ENCODE measurements at places on chromosomes 1 and 21.

GRCh38 chr1:8232036-8232757 is 85.7 kb upstream of the SLC45A1 start:
- peak; percentile 52 for DNase-seq

DNA sequence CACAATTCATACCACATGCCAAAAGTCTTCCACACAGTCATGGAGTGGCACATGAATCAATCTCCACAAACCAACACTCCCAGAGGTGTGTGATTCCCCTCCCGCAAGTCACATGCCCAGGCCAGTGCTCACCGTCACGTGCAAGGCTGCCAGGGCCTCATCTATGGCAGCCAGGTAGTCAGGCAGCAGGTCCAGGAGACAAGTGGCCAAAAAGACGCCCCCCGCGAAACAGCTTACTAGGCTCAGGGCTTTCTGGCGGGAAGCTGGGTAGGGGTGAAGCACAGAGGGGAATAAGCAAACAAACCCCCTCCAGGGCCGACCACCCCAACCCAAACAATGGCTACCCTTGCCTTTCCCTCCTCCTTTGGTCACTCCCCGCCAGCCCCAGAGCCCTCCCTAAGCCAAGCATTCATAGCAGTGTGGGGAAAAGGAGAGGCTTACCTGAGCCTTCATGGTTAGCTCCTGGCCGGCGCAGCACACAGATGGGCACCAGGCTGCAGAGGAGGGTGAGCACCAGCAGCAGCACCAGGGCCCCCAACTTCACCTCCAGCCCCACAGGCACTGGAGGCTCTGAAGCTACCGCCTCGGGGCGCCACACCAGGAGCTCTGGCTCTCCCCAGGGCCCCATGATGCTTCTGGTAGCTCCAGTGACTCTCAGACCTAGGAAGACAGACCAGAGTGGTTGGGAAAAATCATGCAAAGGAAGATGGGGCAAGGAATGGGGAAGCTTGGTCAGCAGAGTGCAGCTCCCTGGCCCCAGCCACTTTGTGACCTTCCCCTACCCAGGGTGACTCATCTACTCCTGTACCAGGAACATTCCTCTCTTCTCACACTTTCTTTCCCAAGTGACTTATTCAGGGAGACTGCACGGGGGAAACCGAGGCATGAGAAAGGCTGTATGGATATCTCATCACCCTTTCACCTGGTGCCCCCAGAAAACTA is 978 bp downstream of the SLC39A1 start:
- DNase-seq = no peak

DNA sequence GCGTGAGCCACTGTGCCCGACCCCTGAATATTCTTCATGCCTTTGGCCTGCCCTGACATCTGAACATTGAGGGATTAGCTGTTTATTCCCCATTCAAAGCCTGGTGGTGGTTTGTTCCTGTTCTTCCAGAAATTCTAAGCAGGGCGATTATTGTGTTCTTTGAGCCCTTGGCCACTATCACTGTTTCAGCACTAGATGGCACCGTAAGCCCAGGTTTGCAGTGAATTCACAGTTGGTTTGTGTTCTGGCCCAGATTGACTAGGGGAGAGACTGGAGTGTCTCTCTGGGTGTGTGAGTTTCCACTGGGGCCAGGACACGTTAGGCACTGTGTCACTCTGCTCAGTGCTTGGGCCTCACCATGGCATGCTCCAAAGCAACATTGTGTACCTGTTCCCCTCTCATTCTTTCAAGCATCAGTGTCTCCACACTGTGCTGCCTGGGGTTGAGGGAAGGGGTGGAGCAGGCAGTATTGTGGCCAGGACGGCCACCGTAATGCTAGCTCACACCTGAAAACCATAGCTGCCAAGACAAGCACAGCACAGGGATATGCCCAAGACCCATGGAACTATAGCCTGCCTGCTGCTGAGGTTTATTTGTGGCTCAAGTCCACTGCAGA is 52.7 kb downstream of the PKN2 start:
- no peak for DNase-seq

- DNase-seq = no peak
These were observed 2.0 kb downstream of the PI4KB start for GRCh38 chr1:151325231-151325630.

GRCh38 chr1:8259498-8260290 is 58.2 kb upstream of the SLC45A1 start:
- DNase-seq = no peak

DNA sequence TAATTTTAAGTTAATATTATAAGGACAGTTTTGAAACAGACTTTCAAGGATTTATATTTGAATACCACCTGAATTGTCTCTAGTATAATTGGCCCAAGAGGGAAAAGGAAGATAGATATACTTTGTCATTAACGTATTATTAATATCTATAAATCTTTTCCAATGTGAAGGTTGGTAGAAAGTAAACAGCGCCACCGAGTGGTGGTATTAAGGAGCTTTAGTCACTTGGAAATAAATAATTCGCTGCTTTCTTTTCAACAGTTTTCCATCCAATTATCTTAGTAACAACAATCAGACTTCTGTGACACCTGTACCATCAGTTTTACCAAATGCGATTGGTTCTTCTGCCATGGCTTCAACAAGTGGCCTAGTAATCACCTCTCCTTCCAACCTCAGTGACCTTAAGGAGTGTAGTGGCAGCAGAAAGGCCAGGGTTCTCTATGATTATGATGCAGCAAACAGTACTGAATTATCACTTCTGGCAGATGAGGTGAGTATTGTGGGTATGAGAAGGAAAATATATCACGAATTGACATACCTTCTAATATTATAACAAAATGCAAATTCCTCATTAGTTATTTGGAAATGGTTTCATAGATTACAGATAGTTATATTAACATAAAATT is 37.7 kb downstream of the SH3GLB1 start:
- no peak for DNase-seq

DNA sequence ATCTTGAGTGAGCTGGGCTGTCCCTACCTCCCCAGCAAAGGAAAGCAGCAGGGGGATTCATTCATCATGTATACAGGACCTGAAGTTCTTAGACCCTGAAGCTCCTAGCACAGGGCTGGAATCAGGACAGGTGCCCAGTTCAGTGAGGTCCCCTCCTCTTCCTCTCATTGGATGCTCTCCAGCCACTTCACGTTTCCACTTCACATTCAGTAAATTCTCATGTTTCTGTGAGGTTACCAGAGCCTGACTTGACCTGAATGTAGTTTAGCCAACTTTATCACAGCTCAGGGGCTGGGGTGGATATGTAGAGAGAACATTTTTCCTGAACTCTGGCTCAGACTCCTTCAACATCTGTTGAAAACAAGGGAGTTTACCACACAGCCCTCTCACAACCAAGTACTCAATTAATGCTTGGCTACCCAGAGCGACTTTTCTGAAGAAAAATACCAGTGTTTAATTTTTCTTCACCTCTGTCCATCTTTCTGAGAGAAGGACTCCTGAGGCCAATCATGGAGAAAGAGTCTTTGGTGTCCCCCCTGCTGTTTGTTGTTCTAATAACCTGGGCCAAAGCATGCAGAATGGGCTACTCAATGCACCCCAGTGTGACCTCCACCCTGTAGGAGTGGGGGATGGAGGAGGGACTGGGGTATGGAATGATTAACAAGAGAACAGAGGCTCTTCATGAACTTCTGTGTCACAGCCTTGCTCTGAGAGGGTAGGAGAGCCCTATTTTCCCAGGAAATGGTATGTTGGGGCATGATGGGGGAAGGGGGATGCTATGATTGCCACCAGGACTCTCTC is 108.3 kb upstream of the FGGY start:
- no peak for DNase-seq

DNA sequence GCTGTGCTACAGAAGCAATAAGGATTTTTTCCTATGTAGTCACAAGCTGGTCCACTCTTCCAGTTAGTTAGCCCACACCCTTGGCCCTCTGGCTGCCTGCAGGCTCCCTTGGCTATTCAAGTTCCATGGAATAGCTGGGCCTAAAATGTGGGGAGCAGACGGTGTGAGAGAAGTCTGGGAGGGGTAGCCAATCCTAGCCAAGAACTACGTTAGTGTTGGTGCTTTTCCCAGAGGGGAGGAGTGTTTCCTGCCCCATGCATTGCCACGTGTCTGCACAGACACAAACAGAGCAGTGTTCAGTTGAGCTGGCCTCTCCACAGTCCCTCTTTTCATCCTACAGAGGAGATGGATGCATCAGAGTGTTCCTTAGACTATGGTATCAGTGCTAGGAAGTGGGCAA is 59.0 kb upstream of the IPO9 start:
- DNase-seq = no peak

DNA sequence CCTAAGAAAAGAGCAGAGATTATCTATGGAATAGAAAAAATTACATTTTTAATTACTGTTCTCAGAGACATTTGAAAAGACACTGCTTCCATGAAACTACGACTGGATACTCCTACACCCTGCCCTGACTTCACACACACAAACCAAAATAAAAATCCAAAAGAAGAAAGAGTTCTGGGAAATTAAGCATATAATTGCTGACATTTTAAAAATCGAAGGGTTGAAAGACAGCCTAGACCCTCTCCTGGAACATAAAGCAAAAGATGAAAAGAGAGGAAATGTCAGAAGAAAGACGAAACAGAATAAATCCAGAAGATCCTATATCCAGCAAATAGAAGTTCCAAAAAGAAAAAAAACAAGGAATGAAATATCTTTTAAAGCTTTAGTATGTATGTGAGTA is 32.8 kb upstream of the EEIG2 start:
- no peak for DNase-seq

Data from vagina (tissue), 2 donors.